ENCODE measurements at places on chromosomes 16 and 17.

GRCh38 chr17:46818316-46818928 lies at the start of gene WNT3:
Gene WNT3, minus strand, starts transcription at chr17:46818692. Its CDS starts 95 bp downstream, at chr17:46818597.
- no peak for DNase-seq

DNA sequence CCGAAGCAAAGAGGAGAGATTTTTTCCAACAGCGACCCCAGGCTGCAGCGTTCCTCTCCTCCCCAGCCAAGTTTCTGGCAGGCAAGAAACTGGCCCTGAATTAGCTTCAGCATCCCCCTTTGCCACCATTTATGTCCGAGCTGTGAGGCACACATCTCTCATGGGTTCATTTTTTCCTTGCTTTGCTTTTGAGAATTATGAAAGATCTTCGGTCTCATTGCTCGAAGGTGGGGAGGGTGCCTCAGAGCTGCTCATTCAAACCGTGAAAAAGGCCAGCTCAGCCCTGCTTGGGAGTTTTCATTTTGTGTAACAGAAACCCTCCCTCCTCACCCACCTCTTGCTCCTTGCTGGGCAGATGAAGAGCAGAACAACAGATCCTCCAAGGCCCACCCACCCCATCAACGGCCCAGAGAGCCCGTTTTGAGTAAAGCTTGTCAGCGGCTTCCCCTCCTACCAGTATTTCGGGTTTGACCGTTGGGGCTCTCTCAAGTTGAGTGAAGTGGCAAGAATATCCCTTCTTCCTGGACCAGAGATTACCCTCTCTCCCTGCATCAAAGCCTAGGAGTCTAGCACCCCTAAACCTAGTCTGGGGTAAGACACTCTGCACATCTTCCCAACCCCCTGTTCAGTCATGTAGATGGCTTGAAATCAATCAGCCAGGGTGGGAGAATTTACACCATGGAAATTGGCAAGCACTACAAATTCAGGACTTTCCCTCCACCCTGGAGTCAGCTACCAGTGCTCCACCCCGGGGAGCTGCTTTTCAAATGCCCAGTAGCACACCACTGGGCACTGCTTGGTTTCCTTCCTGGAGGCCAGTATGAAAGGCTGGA lies 1.8 kb downstream of the CCR7 start:
- no peak for DNase-seq

GRCh38 chr16:79150151-79150550 lies 450.4 kb downstream of the MAF start:
- DNase-seq, result no peak

- DNase-seq, result no peak
Measured at GRCh38 chr16:51953286-51953985, 593.5 kb downstream of the TOX3 start.

- no peak for DNase-seq
Measured at GRCh38 chr17:61002316-61002736, 324.7 kb downstream of the BCAS3 start.

- no peak for DNase-seq
Measured at GRCh38 chr16:67101311-67102082, 8.2 kb upstream of the PHAF1 start.

DNA sequence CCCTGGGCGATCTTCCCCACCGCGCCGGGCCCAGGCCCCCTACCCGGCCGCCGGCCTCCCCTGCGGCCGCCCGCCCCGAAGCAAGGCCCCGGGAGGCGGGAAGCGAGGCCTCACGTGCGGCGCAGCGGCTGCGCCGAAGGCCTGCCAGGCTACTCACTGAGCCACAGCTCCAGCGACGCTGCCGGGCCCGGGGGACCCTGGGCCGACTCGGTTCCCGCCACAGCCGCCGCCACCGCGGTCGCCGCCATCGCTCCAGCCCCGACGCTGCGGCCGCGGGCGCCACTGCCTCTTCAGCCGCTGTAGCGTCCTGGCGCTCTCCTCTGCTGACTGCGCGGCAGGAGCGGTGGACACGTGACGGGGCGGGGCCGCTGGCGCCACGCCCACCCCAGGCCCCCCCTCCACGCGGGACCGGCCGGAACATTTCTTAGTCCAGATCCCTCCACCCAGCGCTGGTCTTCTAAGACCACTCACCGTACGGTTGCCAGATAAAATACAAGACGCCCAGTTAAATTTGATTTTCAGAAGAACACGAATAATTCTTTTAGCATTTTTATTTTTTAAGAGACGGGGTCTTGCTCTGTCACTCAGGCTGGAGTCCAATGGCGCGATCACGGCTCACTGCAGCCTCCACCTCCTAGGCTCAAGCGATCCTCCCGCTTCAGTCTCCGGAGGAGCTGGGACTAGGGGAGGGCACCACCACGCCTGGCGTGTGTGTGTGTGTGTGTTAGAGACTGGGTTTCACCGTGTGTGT lies at the start of gene GGA2:
Gene GGA2 (minus strand): TSS at position 331 of the 751 bp plus-strand sequence. CDS start 83 bp downstream, at position 248.
- DNase-seq, result peak; percentile 64

GRCh38 chr17:44541884-44542581 lies 15.3 kb upstream of the FZD2 start:
- no peak for DNase-seq

GRCh38 chr17:28105501-28105900 lies 63.0 kb downstream of the NLK start:
- DNase-seq, result no peak

- DNase-seq, result no peak
Measured at GRCh38 chr16:14179116-14179515, 108.0 kb downstream of the MRTFB start.

- DNase-seq, result no peak
Measured at GRCh38 chr17:681738-682529, 32.7 kb downstream of the VPS53 start.

DNA sequence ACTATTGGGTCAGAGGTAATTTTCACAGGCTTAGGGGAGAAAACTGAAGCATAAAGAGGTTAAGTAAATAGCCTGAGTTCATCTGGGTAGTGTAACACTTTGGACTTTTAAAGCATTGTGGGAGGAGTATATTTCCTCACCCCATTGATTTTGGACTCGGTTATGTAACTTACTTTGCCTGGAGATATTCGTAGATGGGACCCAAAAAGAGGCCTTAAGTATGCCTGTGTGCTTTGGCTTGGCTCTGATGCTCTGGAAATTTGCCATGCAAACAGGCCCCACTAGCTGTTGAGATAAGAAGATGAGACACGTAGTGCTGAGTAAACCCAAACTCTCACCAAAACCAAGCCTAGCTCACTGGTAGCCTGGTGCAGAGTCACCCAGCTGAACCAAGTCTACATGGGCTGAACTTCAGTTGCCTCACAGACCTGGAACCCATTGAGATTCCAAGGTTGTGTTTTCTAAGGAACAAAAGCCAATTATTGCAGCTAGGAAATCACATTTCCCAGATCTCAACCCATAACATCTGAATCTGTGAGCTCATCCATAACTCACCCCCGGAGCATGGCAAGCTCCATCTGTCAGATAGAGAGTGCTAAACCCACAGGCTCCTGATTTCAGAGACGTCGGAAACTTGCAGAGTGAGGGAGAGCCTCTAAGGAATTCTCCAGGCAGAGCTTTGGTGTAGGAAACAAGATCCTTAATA lies 536.0 kb upstream of the C16orf82 start:
- no peak for DNase-seq

DNA sequence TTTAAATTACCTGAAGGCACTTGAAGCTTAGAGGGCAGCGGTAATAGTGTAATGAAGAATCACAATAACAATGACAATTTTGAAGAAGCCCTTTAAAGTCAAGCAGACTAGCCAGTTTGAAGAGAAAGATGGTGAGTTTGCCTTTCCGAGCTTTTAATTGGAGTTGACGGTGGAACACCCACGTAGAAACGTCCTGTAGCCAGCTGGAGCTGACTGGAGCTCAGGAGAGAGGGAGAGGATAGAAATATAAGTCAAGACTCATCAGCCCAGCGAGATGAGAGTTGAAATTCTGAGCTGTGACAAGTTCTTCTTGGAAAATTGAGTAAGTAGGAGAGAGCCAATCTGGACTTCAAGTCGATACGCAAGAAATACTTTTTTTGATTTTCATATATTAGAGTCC lies 91.7 kb upstream of the CACNG3 start:
- DNase-seq, result no peak

DNA sequence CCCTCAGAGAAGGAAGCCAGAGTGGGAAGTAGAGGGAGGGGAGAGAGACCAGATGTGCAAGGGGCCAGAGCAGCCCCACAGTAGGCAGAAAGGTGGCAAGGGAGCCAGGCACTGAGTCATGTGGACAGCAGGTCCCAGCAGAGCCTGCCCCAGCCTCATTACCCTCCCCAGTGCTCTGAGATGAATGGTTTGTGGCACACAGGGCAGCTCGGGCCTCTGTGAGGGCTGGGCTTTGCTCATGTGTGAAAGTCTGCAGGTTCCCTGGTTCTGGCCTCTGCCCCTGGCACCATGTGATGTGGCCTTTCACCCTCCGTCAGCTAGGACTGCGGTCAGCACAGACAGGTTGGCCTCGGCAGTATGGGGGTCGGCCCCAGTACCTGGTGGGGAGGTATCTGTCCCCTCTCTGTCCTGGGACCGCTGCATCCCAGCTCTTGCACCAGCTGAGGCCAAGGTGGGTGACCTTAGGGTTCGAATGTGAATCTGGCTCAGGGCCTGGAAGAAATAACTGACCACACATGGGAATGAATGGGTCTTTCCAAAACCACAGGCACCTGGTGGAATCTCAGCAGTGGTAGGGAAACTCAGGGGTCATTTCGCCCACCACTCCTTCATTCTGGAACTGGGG lies 8.9 kb downstream of the LRRC75A start:
- no peak for DNase-seq

DNA sequence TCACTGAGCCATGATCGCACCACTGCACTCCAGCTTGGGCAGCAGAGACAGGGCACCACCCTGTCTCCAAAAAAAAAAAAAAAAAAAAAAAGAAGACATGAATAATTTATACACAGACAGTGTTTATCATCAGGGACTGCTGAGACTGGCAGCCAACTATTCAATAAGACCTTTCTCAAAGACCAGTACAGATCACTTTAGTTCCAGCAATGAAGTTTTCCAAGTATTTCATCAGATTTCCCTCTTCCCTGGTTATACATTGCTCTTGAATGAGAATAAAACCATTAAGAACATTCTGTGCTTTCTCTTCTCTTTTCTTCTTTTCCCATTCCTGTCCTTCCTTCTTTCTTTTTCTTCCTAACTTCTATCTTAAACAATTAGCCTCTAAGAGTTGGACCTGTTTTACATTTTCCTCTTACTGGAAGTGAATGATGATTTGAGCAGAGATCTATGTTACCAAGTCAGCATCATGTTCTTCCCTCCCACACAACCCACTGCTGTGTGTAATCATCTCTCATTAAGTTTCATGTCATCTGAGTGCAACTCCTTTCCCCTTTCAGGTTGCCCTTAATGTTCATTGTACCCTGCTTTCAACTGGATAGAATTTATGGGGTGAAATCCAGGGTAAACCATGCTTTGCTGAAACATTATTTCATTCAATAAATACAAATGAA lies 35.9 kb upstream of the SMIM36 start:
- DNase-seq, result no peak

- no peak for DNase-seq
Measured at GRCh38 chr16:5379954-5380353, 282.4 kb upstream of the EEF2KMT start.

DNA sequence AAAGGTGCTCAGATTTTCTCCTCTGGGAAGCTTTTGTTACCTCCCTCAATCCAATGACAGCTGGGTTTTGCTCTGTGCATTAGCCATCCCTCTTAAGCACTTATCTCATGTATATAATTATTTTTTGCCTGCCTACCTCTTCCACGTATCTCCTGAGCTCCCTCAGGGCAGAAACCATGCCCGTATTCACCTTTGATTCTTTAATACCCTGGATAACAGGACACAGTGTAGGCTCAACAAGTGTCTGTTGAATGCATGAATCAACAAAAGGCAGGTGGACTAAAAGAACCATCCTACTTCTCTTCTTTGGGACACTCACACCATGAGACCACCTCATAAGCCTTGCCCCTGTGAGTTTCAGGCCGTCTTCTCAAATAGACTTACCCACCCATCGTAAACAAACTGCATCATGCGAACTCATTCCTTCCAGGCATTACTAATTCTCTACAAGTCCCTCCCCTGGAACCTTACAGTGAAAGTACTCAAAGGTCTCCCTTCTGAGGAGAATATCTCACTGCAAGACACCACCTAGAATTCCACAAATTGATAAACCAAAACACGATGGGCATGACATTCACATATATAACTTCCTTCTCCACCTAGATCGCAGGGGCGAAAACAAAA lies 3.2 kb downstream of the ARHGAP17 start:
- no peak for DNase-seq

DNA sequence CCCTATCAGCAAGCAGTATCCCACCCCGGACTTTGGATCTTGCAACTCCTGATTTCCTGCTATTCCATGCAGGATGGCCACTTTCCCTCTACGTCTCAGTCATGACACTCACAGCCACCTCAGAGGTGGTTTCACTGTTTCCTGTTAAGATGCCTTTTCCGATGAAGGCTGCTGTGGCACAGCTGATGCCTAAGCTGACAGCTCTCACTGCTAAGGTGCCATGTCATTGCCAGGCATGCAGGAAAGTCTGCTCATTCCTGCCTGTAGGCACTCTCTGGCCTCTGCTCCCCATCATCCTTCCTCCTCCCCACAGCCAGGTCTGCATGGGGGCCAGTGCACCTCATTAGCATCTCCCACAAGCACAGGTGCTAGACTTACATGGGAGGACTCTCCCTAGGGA lies 173.0 kb downstream of the CBLN1 start:
- DNase-seq, result no peak

- DNase-seq, result no peak
Measured at GRCh38 chr17:43015579-43015978, 6.6 kb downstream of the VAT1 start.

DNA sequence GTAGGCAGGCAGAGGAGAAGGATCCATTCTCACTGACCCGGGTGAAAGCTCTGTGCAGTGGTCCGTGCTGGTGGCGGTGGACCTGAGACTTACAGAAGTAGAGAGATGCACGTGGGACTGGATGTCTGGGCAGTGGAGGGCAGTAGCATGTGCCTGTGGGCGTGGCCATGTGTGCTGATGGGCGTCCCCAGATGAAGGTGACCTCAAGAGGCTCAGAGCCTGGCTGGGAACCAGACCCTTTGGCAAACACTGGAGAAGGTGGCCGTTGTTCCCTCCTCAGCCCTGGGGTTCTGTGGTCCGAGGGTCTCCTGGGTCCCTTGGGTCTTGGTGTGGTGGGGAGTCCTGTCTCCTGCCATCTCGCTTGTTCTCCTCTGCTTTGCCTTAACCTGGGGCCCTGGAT lies 15.6 kb downstream of the WSCD1 start:
- no peak for DNase-seq

- DNase-seq, result no peak
Measured at GRCh38 chr16:73483934-73484711, 436.2 kb upstream of the ZFHX3 start.

DNA sequence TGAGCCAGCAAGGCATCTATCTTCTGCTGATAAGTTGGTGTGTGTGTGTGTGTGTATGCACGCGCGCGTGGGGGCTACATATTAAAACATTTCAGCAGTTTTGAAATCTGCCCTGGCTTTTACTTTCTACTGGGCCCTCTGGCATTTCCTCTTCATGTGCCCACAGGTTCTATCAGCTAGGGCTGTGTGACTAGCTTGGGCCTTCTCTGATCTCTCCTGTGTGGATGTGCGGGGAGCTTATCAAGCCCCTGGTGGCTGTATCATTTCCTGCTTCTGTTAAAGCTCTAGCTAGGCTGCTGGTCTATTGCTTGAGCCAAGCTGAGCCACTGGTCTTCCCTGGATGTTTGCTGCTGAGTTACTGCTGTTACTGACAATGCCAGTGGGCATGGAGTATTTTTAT lies 132.5 kb downstream of the AATF start:
- no peak for DNase-seq

GRCh38 chr17:55730380-55730779 lies 7.7 kb upstream of the TMEM100 start:
- no peak for DNase-seq

All from hypothalamus (tissue), 51 donors.